ENCODE measurements at places on chromosomes 5 and 9. TPM values are rescaled to one million over a fixed set of nuclear protein-coding genes. Genes with fewer than 3 reads are reported as not detected.

GRCh38 chr9:120152295-120152694, 427.7 kb downstream of the CDK5RAP2 start:
- DNase-seq, result no peak

DNA sequence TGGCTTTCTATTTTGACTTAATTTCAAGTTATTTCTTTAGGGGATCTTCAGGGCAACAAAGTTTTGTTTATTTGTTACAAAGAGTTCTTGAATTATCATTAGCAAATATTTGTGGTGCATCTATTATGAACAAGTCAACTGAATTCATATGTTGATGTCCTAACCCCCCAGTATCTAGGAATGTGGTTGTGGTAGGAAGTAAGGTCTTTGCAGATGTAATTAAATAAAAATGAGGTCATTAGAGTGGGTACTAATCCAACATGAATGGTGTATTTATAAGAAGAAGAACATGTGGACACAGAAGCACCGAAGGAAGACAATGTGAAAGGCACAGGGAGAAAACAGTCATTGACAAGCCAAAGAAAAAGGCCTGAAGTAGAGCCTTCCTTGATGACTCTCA, 474.0 kb upstream of the DAB2 start:
- DNase-seq, result no peak

GRCh38 chr5:163912046-163912445, 406.6 kb downstream of the MAT2B start:
- no peak for DNase-seq

- DNase-seq, result no peak
Measured at GRCh38 chr5:105238561-105238960, 1676.0 kb upstream of the NUDT12 start.

GRCh38 chr5:151787817-151788216, 16.1 kb downstream of the G3BP1 start:
- DNase-seq, result no peak

GRCh38 chr5:3385991-3386519, 209.6 kb upstream of the IRX1 start:
- DNase-seq, result no peak

DNA sequence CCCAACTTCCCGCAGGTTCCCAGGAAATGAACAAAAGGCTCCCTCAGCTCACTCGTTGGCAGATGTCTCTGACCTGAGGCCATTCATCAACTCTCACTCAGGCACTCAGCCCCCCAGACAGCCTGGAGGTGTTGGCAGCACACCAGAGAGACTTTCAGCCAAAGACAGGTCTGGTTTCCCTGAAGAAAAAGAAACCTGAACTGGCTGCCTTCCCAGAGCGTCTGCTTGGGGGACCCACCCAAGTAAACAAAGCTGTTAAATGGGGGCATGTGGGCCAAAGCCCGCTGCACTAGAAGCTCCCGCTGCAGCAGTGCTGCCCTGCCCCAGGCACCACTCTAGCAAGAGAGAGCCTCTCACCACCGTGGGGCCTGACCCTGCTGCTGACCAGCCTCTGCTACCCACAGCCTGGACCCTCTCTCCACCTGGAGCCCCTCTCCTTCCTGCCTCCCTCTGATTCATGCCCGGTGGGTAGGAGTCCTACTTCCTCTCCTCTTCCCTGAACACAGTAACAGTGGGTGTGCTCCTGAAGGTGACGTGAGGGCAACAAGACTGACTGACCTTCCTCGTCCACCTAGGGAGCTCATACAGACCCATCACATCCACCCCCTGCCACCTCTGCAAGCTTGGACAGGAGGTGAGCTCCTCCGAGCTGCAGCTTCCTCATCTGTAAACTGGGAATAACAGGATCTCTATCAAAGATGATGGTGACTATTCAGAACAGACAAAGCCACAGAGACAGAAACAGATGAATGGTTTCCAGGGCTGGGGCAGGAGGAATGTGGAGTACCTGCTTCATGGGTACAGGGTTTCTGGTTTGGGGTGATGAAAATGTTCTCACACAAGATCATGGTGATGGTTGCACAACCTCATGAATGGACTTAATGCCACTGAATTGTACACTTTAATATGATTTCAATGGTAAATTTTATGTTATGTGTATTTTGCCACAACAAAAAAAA, 31.0 kb upstream of the GABRP start:
- DNase-seq, result no peak

GRCh38 chr9:34603610-34604231, 8.2 kb downstream of the RPP25L start:
- DNase-seq, result peak; percentile 77

GRCh38 chr5:74179179-74179578, 461.3 kb downstream of the ENC1 start:
- peak; percentile 61 for DNase-seq

DNA sequence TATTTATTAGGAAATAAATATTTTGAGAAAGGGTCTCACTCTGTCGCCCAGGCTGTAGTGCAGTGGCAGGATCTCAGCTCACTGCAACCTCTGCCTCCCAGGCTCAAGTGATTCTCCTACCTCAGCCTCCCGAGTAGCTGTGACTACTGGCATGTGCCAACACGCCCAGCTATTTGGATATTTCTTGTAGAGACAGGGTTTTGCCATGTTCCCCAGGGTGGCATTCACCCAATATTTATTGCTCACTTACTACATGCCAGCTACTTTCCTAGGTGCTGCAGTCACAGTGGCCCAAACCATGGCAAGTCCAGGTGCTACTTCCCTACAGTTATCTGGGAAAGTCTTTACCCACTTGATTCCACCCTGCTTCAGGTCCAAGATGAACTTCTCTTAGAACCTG, 8.3 kb upstream of the MED7 start:
- DNase-seq, result no peak

- DNase-seq, result no peak
Measured at GRCh38 chr9:117030254-117030768, 343.2 kb downstream of the TRIM32 start.

DNA sequence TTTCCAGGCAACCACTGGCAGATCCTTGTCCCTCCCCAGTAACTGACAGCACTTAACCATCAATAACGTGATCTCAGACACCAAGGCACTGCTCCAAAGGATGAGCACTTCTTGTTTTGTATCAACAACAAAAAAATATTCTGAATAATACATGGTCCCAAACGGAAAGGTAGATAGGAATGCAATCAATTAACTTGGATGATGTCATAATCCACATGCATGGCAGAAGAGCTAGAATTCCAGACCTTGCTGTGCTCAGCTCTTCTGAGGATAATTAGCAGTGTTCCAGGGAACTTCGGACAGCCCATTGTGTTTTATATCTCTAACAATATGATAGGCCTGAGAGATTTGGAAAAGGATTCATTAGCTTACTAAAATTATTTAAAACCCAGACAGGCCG, 288.4 kb upstream of the PCSK5 start:
- DNase-seq, result no peak

DNA sequence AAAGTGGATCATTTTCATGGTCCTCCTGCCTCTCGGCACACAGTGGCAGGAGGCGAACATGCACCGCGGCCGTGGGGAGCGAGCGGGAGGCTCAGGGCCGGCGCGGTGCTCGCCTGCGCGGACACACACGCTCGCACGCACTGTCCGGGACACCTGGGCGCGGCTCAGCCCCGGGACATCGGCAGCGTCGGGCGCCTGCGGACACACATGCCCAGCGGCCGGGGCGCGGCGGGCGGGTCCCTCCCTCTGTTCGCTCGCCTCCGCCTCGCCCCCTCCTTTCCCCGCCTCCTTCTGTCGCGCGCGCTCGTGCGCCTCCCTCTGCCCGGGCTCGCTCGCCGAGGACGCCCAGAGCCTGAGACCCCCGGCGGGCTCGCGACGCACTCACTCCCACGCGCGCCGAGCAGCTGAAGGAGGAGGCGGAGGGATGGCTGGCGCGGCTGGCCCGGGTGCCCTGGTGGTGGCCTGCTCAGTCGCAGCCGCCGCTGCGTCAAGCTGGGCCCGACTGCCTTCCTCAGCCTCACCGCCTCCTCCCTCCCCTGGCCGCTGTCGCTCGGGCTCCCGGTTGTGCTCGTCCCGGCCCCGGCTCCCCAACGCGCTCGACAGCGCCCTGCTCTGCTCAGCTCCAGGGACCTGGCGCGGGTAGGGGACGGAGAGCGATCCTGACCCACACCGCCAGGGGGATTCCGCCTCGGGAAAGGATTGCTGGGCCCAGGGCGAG, at the start of gene FRMD3:
FRMD3 (minus strand) TSS at position 230 of the 718 bp plus-strand sequence; CDS start at position 60, 170 bp downstream.
- DNase-seq, result peak; percentile 66

DNA sequence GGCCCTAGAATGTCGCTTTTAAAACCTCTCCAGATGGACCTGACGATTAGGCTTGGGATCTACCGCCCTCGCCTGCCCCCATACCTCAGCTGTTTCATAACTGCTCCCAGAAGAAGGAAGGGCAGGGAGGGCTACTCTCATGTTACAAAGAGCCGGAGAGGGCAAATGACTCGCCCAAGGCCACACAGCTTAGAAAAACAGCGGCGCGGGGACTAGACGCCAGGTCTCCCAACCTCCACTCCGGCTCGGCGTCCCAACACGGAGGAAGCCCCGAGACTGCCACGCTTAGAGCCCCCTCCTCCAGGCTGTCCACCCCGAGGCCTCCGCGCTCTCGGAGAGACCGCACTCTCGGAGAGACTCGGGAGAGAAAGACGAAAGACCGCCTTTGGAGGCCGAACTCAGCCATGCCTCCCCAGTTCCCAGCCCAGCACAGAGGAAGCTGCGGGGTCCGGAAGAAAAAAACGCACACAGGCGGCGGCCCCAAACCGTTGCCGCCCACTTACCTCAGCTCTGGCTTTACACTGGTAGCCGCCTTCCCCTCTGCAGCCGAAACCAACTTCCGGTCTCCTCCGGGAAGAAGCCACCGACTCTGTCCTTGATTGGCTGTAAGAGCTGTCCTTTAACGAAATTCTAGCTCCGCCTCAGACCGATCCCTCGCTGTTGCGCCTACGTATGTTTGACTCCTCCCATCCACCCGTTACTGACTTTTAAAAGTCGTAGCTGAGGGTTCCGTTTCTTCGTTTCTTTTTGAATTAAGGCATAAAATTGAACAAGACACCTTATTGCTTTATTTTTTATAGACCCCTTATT, at the start of gene MED7:
MED7 (minus strand) TSS at position 549 of the 810 bp plus-strand sequence. CDS start 3,434 bp downstream, outside the sequence.
- DNase-seq, result peak; percentile 99

EXD3 gene
- total RNA-seq, result 30.3 TPM

RASGRF2 gene
- 8.2 TPM for total RNA-seq

TIMD4 gene
- total RNA-seq, result not detected

FLT4 gene
- total RNA-seq, result 66.5 TPM

KIF4B gene
- 0.44 TPM for total RNA-seq

CSF2 gene
- not detected for total RNA-seq

TNFSF15 gene
- total RNA-seq, result 14.3 TPM

AIF1L gene
- 39.7 TPM for total RNA-seq

FBP2 gene
- not detected for total RNA-seq

BSPRY gene
- not detected for total RNA-seq

TLE1 gene
- total RNA-seq, result 60.8 TPM
